ENCODE measurements at places on chromosomes 16 and 17.

GRCh38 chr16:68802190-68802589, 41.1 kb upstream of the TANGO6 start:
- no peak for DNase-seq

GRCh38 chr17:68498479-68499326, 13.5 kb upstream of the PRKAR1A start:
- DNase-seq, result no peak

DNA sequence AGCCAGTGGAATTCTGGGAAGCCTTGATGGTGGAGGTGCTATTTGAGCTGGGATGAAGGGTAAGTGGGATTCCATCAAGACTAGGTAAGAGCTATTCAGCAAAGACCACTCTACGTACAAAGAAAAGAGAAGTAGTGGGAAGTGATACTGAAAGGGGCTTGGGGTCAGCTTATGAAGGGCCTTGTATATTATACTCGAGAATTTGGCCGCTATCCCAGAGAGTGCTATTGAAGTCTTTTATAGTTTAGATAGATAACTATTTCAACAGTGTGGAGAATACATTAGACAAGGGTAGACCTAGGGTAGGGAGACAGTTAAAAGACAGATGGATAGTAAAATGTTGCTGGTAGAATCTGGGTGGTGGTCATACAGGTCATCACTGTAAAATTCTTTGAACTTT, 10.3 kb downstream of the DNAH2 start:
- DNase-seq, result no peak

DNA sequence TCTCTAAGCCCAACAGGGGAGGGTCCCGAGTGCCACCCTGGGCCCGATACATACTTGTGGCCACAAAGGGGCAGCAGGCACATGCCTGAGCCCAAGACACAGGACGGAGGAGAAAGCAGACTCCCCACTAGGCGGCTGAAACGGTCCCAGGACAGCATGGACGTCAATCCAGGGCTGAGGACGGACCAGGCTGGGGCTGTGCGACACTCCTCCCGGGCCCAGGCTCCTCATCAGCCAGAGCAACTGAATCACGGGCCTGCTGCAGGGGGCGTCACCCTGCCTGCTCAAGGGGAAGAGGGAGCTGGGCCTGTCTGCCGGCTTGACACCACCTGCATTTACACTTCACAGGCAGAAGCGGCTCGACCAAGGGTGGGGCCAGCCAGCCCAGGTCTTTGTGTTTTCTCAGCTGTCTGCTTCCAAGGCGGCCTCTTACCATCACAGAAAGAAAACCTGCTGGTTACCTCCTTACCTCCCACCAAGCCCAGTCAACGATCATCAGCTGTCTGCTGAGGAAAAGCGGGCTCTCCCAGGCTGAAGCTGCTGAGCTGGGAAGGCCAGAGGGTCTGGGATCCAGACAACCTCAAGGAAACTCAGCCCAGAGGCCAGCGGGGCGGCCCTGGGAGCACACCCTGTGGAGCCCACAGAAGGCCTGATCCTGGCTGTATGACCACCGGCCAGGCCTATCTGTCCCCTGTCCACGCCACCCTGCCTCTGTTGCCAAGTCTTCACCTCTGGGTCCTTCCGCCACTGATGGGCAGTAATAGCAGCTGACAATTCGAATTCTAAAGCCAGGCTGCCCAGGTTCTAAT, 26.4 kb downstream of the KIFC3 start:
- DNase-seq, result no peak

DNA sequence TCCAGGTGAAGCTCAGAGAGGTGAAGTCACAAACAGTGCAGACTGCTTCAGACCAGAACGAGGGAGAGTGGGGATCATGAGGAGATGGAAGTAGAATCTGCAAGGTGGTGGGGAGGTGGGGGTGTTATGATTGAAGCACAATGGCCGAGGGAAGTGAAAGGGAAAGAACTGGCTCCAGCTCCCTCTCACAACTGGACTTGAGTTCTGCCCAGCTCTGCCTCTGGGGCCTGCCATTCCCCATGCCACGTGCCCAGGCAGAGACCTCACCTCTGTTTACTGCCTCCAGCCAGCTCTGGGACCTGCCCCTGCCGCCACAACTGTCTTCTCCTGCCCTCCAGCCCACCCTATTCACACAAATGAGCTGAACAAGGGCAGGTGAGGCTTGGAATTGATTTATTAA, 2.5 kb downstream of the PNMT start:
- DNase-seq, result no peak

All from stimulated activated CD8-positive, alpha-beta memory T cell treated with anti-CD3 and anti-CD28 coated beads, Interleukin-4, amount 100 ng/mL, for 24 hours (primary cell).